Smooth muscle cell of the pulmonary artery (primary cell): ENCODE measurements at places on chromosomes 11 and 22. TPM values are rescaled to one million over a fixed set of nuclear protein-coding genes. Genes with fewer than 3 reads are reported as not detected.

OR10G6 gene
- total RNA-seq: not detected in 2 replicates

PICALM gene
- total RNA-seq: 419 and 440 TPM in 2 replicates

APLNR gene
- total RNA-seq: 0.03 and 0.39 TPM in 2 replicates

NXPE4 gene
- total RNA-seq: not detected in 2 replicates

GDPD4 gene
- total RNA-seq: not detected in 2 replicates

ARHGAP42 gene
- total RNA-seq: 9.3 and 16.4 TPM in 2 replicates

FAM227A gene
- 1.1 and 3.9 TPM in 2 replicates for total RNA-seq

NFAM1 gene
- 0.07 TPM in 2 replicates for total RNA-seq

SCN3B gene
- total RNA-seq: 0.03 and 0.07 TPM in 2 replicates

SLC25A18 gene
- total RNA-seq: not detected in 2 replicates

ANKK1 gene
- total RNA-seq: 0.07 TPM in 1 of 2 replicates, not detected in the other

GALNT18 gene
- 8.1 and 9.0 TPM in 2 replicates for total RNA-seq

RELA gene
- total RNA-seq: 22.9 and 30.1 TPM in 2 replicates
